Epithelial cell of prostate (primary cell): ENCODE measurements at places on chromosomes 2 and 18.

DNA sequence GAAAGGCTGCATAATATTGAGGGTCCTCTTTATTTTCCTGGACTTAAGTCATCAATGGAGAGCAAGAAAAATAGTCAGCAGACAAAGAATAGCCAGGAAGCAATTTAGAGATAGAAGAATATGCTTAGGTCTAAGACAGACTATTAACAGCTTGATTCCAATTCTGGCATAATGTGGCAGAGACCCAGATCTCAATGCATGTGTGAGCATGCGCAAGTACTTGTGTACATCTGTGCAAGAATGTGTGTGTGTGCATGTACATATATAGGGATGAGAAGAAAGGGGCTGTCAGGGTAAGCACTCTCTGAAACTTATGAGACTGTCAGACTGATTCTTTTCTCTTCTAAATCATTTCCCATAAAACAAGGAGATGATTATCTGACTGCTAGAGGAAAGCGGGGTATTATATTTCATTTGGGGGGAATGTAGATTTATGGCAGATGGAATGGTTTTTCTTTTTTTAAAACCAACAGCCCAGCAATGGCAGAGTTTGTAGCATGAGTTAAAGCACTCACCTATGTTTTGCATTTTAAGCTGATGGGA, 381.3 kb upstream of the SPRED2 start:
- DNase-seq = no peak

GRCh38 chr2:39497082-39497801, 60.2 kb upstream of the MAP4K3 start:
- no peak for DNase-seq

- no peak for DNase-seq
These were observed 27.9 kb upstream of the EPB41L3 start for GRCh38 chr18:5571666-5572065.

DNA sequence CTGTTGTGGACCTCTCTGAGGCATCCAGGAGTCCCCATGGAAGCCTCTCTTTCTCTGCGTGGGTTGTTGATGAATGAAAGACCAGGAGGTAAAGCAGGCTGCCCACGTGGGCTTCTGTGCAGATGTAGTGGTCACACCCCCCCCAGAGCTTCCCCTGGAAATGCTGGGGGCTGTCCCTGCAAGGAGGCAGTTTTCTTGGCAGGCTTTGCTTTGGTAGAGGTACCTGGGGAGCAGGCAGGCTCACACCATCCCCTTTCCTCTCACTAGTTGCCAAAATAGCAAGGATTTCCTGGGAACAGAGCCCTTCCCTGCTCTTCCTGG, 97.6 kb upstream of the MAP3K20 start:
- no peak for DNase-seq

- no peak for DNase-seq
These were observed 380.6 kb downstream of the TSN start for GRCh38 chr2:122136056-122136455.

DNA sequence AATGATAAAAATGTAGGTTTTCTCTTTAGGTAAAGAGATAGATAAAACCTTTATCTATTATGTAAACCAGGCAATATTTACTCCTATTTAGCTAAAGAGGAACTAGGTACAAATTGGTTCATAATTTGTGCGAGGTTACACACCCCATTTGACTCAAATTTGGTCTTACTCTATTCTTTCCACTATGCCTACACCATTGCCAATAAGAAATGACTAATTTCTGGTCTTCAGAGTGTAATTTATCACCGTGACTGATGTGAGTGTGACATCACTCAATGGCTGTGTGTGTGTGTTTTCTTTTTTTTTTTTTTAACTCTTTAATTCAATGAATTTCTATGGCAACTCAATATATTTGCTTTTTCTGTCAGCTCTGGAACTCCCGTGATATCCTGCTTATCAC, 955.8 kb downstream of the TDRD15 start:
- no peak for DNase-seq

DNA sequence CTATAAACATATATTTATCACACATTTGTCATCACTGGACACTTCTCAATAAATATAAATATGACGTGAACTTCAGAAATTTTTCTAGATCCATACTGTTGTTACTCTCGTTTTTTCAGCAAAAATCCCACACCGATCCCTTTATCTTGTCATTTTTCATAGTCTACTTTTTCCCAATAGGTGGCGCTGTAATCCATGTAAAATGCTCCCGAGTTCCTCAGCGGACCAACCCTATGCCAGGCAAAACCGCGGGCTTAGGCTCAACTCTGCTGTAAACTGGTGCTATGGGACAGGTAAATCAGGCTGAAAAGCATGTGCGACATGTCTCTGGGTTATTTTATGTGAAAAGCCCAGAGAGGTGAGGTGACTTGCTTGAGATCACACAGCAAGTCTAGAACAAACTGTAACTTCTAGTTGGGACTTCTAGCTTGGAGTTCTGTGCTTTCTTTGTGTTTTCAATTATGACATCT, 104.0 kb downstream of the COBLL1 start:
- DNase-seq = no peak

DNA sequence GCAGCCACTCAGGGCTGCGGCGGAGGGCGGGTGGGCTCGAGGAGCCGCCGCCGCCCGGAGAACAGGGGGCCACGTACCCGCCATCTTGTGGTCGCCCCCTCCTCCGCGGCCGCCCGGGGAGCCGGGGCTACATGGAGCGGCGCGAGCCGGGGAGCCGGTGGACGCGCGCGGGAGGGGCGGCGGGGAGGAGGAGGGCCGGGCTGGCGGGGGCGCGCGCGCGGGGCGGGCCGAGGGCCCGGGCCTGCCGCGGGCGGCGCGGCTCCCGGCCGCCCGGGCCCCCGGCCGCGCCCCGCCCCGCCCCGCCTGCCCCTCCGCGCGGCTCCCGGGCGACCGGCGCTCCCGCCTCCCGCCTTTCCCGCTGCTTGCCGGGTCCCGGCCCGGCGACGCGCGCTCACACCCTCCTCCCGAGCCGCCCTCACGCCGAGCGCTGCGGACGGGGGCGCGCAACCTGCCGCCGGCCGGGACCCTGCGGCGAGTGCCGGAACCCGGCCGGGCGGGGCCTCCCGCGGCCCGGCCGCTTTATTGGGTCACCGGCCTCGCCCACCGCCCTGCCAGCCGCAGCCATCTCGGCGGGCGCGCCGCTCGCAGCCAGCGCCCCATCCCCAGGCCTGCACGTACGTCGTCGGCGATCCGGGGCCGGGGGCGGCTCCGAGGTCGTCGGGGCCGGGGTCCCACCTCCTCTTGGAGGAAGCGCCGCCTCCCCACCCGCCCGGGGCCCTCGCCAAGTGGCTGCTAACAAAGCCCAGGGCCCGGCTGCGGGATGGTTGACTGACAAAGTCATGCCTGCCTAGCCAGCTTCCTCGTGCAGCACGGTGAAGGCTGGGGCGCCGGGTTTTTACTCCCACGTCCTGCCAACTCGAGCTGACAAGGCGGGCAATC, at the start of gene PPP4R1:
Gene PPP4R1 (minus strand): TSS at position 159 of the 879 bp plus-strand sequence. CDS start 75 bp downstream, at position 84.
- DNase-seq = no peak

DNA sequence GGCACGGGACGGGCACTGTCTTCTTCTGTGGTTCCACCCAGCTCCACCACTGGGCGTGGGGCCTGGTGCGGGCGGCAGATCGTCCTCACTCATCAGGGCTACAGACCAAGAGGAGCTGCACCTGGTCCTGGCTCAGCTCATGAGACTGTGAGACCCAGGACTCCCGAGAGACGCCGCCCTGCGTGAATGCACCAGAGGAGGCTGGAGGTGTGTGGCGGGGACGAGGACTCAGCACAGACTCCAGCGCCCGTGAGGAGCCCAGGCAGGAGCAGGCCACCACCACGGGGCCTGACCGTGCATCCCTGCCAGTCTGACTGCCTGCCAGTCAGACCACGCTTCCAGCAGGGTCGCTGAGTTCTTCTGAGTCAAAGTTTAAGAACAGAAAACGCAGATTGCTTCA, 112.5 kb upstream of the SALL3 start:
- no peak for DNase-seq
